ENCODE measurements at places on chromosomes 7 and 10.

GRCh38 chr10:35372329-35372728 lies 36.0 kb downstream of the CCNY start:
- DNase-seq: no peak

DNA sequence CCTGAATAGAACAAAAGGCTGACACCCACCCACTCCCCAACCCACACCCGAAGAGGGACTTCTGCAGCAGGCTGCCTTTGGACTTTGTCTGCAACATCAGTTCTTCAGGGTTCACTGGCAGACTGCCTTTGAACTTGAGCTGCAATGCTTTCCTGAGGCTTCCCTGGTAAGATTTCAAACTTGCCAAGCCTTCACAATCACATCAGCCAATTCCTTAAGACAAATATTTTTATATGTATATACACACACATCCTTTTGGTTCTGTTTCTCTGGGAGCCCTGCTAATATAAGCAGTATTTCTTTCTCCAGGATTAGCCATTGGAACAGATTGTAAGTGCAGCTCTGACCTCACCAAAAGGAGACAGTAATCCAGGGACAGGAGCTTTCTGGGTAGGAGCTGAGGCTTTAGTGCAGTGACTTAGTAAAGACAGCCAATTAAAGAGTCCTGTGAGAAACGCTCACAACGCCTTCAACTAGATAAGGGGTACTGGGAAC lies 55.6 kb upstream of the KMT2E start:
- no peak for DNase-seq

DNA sequence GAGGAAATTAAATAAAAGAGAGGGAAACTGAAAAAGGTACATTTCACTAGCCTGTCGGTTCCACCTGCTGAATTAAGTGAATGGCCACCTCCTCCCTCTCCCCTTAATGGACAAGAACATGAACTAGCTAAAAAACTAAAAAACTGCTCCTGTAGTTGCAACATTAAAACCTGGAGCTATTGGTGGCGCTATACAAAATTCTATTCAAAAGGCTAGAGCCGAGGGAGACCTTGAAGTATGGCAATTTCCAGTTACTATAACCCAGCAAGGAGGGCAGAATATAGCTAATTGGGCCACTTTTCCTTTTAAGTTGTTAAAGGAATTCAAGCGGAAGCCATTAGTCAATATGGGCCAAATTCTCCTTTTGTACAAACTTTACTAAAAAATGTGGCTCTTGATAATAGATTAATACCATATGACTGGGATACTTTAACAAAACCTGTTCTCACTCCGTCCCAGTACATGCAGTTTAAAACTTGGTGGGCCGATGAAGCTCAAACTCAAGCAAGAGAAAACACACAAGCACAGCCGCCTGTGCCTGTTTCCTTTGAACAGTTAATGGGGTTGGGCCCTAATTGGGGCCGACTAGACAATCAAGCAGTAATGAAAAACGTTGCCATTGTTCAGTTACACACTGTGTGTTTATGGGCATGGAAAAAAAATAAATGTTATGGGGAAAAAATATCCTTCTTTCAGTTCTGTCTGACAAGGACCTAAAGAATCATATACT lies 6.5 kb upstream of the CHST3 start:
- DNase-seq: no peak

- no peak for DNase-seq
Observed at GRCh38 chr10:113515161-113515560, 37.7 kb upstream of the HABP2 start.

DNA sequence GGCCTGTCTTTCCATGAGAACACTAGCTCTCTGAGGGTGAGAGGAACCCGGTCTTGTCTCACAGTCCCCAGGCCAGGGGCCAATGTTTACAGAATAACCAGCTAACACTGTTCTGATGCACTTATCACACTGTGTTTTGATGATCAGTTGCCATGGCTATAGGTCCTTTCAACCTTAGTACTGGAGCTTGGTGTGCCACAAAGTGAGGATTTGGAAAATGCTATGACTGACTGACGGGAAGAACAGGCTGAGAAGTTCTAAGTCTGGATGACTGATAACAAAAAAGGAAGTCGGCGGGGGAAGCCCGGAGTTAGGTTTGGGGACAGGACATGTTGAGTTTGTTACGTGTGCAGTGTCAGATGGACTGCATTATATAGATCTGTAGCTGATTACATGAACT lies 141.8 kb downstream of the CTTNBP2 start:
- no peak for DNase-seq
